ENCODE measurements at places on chromosomes 7 and 10.

- H3K4me3 ChIP-seq, result no peak overlapping the region
- no peak overlapping the region for H3K27ac ChIP-seq
- no peaks in the 10 kb centered on the region for H3K36me3 ChIP-seq
- H3K27me3 ChIP-seq, result no peaks in the 10 kb centered on the region
- no peaks in the 10 kb centered on the region for H3K4me1 ChIP-seq
Observed at GRCh38 chr7:36129048-36129534, 24.0 kb upstream of the EEPD1 start.

DNA sequence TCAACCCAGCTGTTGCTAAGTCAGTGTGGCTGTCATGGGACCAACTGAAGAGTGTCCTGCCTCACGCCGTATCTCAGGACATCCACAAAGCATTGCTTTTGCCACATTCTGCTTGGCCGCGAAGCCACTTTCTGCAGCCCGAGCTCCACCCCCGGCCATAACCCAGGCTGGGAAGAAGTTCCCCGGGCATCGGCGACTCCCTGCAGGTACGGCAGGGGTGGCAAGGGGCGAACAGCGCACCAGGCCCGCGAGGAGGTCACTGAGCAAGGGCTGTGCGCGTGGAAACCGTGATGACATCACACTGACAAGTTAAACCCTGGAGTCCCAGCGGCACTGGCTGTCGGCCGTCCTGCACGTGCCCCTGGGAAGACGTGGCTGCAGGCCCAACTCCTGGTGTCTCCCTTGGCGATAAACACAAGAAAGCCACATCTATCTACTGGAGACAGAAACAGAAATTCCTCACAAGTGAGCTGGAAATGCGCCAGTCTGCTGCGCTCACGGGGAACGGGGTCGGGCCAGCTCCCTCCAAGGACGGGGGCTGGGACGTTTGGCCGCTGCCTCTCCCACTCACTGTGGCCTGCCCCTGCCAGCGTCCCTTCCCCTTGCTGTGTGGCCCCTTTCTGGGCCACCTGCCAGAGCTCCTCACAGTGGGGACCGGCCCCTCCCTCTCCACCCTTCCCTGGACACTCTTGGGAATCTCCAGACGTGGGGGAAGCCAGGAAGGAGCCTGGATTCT lies 326.3 kb downstream of the DNAJB6 start:
- H3K27ac ChIP-seq, result no peak overlapping the region
- peaks cover 4% of the 10 kb centered on the region for H3K4me1 ChIP-seq
- no peaks in the 10 kb centered on the region for H3K27me3 ChIP-seq
- no peak overlapping the region for H3K4me3 ChIP-seq
- DNase-seq, result no peak
- no peaks in the 10 kb centered on the region for H3K36me3 ChIP-seq

DNA sequence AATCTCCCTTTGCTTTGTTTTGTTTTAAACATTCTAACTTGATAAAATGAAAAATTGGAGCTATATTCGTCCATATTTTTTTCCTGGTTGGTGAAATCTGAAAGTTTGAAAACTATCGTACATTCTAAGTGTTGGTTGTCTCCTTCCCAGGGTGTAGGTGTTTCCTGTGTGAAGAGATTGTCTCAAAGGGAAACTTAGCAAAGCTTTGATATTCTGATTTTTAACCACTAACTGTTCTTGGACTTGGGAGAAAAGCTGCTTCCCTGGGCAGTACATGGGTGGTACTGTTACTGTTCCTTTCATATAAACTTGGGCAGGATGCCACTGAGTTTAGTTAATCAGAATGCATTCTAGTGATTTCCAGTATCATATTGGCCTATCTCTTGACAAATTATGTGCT lies 253.5 kb upstream of the LRGUK start:
- H3K4me1 ChIP-seq, result no peaks in the 10 kb centered on the region
- H3K36me3 ChIP-seq, result no peaks in the 10 kb centered on the region
- DNase-seq, result no peak
- no peaks in the 10 kb centered on the region for H3K27me3 ChIP-seq

- no peak for DNase-seq
- H3K4me1 ChIP-seq, result peaks cover 42% of the 10 kb centered on the region
- peak overlapping the region; percentile 34 for H3K4me3 ChIP-seq
- peak overlapping the region; percentile 47 for H3K27ac ChIP-seq
- H3K27me3 ChIP-seq, result no peaks in the 10 kb centered on the region
Observed at GRCh38 chr7:28155019-28155660, 25.5 kb downstream of the JAZF1 start.

- no peaks in the 10 kb centered on the region for H3K27me3 ChIP-seq
- no peaks in the 10 kb centered on the region for H3K36me3 ChIP-seq
- no peak for DNase-seq
- peaks cover 67% of the 10 kb centered on the region for H3K4me1 ChIP-seq
Observed at GRCh38 chr7:28125431-28126409, 54.9 kb downstream of the JAZF1 start.

All from CD4-positive, CD25-positive, alpha-beta regulatory T cell (primary cell).